Fibroblast of the conjunctiva (primary cell): ENCODE measurements at places on chromosomes 1 and 21.

GRCh38 chr1:12405325-12406210 lies 175.7 kb downstream of the VPS13D start:
- DNase-seq = peak; percentile 39

DNA sequence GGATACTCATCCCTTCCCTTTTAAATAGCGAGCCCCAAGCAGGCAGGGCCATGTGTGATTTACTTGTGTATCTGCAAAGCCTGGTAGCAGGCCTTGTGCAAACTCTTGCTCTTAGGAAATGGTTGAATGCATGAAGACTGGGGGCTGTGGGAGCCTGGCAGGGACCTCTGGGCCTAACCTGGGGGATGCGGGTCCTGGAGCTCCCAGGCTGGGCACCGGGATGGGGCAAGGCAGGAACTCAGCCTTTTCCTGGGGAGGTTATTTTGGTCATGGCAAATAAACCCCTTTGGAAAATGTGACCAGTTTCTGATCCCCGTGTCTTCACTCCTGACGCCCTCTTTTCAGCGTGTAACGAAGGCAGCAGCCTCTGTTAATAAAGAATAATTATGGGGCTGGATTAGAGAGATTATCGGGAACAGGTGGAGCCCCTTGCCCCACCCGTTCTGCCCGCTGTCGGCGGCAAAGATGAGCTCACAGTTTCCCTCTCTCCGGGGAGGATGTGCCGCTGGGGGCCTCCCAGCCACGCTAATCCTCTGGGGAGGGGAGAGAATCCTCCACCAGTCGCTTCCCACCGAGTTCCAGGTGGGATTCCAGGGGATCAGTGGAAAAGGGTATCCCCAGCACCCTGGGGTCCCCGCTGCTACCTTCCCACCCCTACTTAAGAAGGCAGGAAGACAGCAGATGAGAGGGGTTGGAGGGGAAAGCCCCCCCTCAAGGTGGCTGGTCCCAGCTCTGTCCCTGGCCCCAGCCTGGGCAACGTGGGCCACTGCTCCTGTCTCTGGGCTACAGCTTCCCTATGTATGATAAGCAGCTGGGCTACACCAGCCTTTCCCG lies 69.7 kb upstream of the WNT4 start:
- DNase-seq = no peak

- DNase-seq = no peak
Observed at GRCh38 chr21:46124083-46124925, 26.4 kb downstream of the COL6A2 start.

- no peak for DNase-seq
Observed at GRCh38 chr1:92203105-92203504, 14.6 kb upstream of the C1orf146 start.

DNA sequence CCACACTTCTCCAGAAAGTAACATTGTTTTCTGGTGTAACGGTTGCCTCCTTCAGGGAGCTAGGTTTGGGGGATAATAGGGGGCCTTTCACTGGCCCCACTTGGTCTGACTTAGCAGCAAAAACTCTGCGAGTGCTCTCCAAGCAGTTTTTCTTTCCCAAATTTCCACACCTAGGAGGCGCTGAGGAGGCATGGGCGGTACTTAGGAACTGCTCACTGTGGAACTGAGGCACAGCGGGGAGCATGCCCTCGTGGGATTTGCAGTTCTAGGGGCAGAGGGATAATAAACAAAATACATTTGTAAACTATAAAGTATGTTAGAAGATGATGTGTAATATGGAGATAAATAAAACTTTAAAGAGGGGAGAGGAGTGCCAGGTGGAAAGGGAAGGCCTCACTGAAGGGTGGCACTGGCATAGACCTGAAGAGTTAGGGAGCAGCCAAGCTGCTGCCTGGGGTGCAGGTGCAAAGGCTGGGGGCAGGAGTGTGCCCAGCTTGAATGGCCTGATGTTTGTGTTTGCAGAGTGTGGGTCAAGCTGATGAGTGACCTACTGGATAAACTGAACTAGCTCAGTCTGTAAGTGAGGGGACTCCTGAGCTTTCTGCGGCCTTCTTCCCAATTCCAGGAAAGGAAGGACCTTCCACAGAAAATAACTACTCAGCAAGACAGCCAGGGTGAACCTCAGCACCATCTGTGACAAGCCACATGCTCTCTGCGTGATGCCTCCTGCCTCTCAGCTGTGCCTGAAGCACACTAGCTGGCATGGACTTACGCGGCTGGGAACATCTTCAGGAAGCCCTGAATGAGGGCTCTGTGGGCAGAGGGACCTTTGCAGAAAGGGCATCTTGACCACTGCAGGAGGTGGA lies 1.9 kb downstream of the EPHX1 start:
- DNase-seq = no peak
